Cardiac septum (tissue), 1 donor: ENCODE measurements at places on chromosomes 12 and 14. TPM values are rescaled to one million over a fixed set of nuclear protein-coding genes. Genes with fewer than 3 reads are reported as not detected.

DNA sequence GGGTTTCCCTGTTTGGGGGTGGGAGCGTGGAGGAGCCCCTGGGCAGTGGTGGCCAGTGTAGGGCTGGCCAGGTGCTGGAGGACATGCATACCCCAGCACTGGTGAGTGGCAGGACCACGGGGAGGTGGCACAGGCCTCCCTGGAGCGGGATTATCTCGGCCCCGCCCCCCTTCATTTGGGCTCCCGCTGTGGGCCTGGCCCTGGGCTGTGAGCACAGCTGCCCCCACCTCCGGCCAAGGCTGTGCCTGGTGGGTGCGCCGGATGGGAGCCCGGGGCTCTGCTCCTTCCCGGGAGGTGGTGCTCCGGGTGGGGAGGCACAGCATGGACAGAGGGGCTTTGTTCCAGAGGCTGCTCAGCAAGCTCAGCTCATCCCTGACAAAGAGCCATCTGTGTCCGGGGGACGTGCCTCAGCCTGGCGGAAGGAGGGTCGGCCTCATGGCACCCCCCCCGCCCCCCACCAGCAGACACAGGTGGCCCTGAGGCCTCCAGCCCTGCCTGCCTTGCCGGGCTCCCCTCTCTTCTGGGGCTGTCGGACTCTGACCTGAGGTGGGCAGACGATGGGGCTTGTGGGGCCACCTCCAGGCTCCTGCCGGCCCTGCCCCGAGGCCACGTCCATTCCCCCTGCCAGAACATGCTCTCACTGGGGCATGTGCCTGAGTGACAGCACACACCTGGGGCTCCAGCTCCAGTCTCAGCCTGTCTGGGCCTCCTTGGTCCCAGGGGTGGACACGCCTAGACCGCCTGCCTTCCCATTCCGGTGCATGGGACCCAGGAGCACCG is 8.4 kb downstream of the TEDC1 start:
- DNase-seq = no peak

The TMCC3 gene
- 2.3 TPM for total RNA-seq

DNA sequence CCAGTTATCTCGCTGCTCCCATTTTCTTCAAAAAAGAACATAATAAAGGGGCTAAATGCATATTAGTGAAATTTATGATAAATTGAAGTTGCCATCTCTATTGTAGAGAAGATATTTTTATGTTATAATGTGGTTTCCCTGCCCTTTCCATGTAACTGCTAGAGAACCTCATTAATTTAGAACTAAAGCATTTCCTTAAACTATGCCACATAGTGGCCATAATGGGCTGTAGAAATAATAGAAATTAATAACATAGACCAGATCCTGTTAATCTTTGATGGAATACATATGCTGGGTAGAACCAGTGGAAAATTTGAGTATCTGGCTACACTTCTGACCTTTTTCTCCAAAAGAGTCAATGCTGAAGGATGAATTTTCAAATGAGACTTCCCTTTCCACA is 376.7 kb downstream of the PDZRN4 start:
- DNase-seq = no peak

The PUS1 gene
- 9.9 TPM for total RNA-seq

GRCh38 chr12:60475825-60476224 is 880.0 kb downstream of the SLC16A7 start:
- no peak for DNase-seq

The ADAMTS20 gene
- not detected for total RNA-seq

DNA sequence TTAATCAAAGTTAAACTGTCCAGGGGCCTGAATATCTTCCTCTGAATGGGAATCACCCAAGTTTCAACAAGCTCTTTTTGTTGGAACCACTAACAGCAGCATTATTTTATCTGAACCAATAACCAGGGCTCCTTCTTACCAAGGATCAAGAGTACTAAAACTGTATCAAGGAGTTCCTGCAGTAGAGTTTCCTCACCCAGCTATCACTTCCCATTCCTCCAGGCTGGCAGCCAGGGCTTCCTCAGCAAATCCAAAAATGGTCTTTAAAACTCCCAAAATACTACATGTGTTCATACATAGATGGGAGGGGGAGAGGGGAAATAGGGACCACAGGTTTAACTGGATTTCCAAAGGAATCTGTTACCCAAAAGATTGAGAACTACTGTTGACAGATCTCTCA is 10.5 kb downstream of the FMNL3 start:
- no peak for DNase-seq

The UBE3B gene
- 47.1 TPM for total RNA-seq
